Stimulated activated CD4-positive, alpha-beta T cell treated with anti-CD3 and anti-CD28 coated beads, TNF-alpha, amount 100 ng/mL, for 24 hours (primary cell): ENCODE measurements at places on chromosomes 7 and 10.

DNA sequence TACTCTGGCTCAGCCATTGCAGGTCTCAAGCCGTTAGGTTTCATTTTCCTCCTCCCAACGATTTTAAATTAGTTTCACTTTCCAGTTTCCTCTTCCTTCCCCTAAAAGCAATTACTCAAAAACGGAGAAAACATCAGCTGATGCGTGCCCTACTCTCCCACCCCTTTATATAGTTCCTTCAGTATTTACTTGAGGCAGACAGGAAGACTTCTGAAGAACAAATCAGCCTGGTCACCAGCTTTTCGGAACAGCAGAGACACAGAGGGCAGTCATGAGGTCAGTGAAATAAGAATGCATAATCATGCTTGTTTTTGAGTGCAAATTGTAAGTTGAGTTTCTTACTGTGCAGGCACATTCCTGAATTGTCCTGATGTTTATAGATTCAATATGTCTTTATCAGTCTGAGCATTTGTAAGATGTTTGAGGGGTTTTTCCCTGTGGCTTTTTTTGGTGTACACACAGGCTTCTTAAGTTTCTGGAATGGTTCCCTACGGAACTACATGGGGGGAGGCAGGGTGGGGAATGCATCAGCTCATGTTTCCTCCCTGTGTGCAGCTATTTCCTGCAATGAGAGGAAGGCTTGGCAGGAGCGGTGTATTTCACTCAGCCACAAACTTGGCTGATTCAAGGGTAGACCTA lies at the start of gene IFIT3:
Gene IFIT3, plus strand, starts transcription at position 195 of the 639 bp plus-strand sequence. Its CDS starts 77 bp downstream, at position 272.
- DNase-seq, result no peak

- DNase-seq, result no peak
These were observed 55.8 kb upstream of the EXOC4 start for GRCh38 chr7:133196856-133197612.

DNA sequence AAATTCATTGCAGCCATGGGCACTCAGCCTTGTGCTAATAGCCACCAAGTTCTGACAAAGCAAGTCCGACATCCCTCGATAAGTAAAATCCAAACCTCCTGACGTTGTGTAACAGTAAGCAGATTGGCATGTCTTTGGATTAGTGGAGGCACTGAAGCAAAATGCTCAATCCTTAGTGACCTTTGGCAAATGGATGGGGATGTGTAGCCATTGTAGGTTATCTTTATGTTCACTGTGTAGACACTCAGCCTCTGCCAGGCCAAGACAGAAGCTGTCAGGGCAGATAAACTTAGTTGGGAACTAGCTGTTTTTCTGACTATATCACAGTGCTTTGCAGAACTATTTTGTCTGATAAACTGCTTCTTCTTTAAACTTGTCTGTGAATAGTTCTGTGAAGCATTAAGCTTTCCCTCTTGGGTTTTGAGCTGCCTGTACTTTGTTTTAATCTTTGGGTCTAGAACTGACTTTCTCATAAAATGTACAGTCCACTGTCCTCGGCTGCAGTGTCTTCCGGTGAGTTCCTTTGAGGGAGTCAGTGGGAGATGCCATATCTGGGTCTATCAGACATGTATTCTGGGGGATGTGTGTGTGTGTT lies 220.8 kb downstream of the LRMDA start:
- DNase-seq, result no peak

GRCh38 chr10:96276831-96277230 lies 5.5 kb upstream of the BLNK start:
- no peak for DNase-seq

DNA sequence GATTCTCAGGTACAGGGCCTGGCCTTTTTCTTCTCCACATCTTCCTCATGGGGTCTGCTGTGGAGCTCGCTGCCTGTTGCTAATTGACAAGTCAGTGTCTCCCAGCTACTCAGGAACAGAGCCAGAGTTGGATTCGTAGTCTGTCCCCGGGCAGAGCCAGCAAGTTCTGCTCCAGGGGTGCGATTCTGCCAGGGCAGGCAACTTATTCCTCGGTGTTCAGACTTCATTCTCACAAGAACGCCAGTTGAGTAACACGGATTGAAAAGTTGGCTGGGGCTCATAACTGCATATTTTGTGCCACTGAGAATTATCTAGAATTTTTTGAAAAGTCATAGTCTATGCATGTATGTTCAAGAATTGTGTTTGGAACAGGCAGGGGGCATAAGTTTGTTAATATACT lies 336.7 kb upstream of the NPVF start:
- DNase-seq, result no peak

- no peak for DNase-seq
These were observed 93.4 kb downstream of the POLL start for GRCh38 chr10:101494650-101495049.
